A549 treated with RU486 at 1 μM for 4 hours (cell line): ENCODE measurements at places on chromosomes 4 and X. TPM values are rescaled to one million over a fixed set of nuclear protein-coding genes. Genes with fewer than 3 reads are reported as not detected.

HCFC1 gene
- 32.5 to 43.2 TPM (median 41.6 TPM) in 5 replicates for total RNA-seq

C1GALT1C1 gene
- 20.0 to 41.9 TPM (median 35.1 TPM) in 5 replicates for total RNA-seq

TSPAN7 gene
- total RNA-seq, result 2.7 to 3.2 TPM (median 2.9 TPM) in 5 replicates

NLGN3 gene
- 0.89 to 1.0 TPM (median 1.00 TPM) in 5 replicates for total RNA-seq

STPG2 gene
- total RNA-seq, result not detected in 5 replicates

TEX13B gene
- total RNA-seq, result not detected in 5 replicates

TKTL1 gene
- not detected in 5 replicates for total RNA-seq

MAP7D2 gene
- total RNA-seq, result 5.5 to 6.5 TPM (median 6.0 TPM) in 5 replicates

MAGEC2 gene
- not detected in 5 replicates for total RNA-seq

FOXR2 gene
- total RNA-seq, result not detected in 5 replicates

GRPR gene
- total RNA-seq, result 0.09 TPM in 2 of 5 replicates, not detected in the others

TCEAL8 gene
- 16.9 to 41.0 TPM (median 30.2 TPM) in 5 replicates for total RNA-seq

DUSP21 gene
- not detected in 5 replicates for total RNA-seq

CRLF2 gene
- total RNA-seq, result 1.3 to 1.8 TPM (median 1.5 TPM) in 5 replicates

ATOH1 gene
- not detected in 5 replicates for total RNA-seq

SYTL5 gene
- 0.28 to 0.42 TPM (median 0.37 TPM) in 5 replicates for total RNA-seq

KCNIP4 gene
- total RNA-seq, result not detected in 5 replicates

KLHL13 gene
- 0.29 to 0.96 TPM (median 0.38 TPM) in 5 replicates for total RNA-seq

OGT gene
- total RNA-seq, result 22.7 to 43.8 TPM (median 36.7 TPM) in 5 replicates

ELF4 gene
- 30.2 to 35.6 TPM (median 32.5 TPM) in 5 replicates for total RNA-seq

NAA11 gene
- not detected in 5 replicates for total RNA-seq

VCX3A gene
- not detected in 5 replicates for total RNA-seq

SLC4A4 gene
- 1.1 to 2.8 TPM (median 2.2 TPM) in 5 replicates for total RNA-seq

TBC1D8B gene
- 0.38 to 1.5 TPM (median 1.3 TPM) in 5 replicates for total RNA-seq

LRCH2 gene
- total RNA-seq, result 0.02 TPM in 1 of 5 replicates, not detected in the others

PHOX2B gene
- total RNA-seq, result not detected in 5 replicates

CT45A10 gene
- total RNA-seq, result 0.13 to 0.56 TPM (median 0.33 TPM) in 3 of 5 replicates, not detected in the others

TMEM184C gene
- 17.6 to 22.7 TPM (median 21.3 TPM) in 5 replicates for total RNA-seq

NMU gene
- total RNA-seq, result 0.54 to 0.74 TPM (median 0.63 TPM) in 4 of 5 replicates, not detected in the other

GAB1 gene
- total RNA-seq, result 1.7 to 2.7 TPM (median 2.1 TPM) in 5 replicates

TMSB15A gene
- total RNA-seq, result 0.47 to 1.1 TPM (median 0.97 TPM) in 4 of 5 replicates, not detected in the other

PPP4R3C gene
- total RNA-seq, result not detected in 5 replicates

IBSP gene
- not detected in 5 replicates for total RNA-seq

FAM133A gene
- 0.63 to 0.92 TPM (median 0.84 TPM) in 5 replicates for total RNA-seq

ACSL4 gene
- total RNA-seq, result 21.9 to 34.7 TPM (median 27.0 TPM) in 5 replicates

RPS6KA6 gene
- 3.1 to 6.9 TPM (median 6.1 TPM) in 5 replicates for total RNA-seq

CMC4 gene
- total RNA-seq, result 14.5 to 22.2 TPM (median 17.3 TPM) in 5 replicates

ETDA gene
- total RNA-seq, result not detected in 5 replicates
